ENCODE measurements at places on chromosomes 13 and 19. TPM values are rescaled to one million over a fixed set of nuclear protein-coding genes. Genes with fewer than 3 reads are reported as not detected.

The SPRYD7 gene
- 16.7 TPM for total RNA-seq

The FLT1 gene
- 0.93 TPM for total RNA-seq

DNA sequence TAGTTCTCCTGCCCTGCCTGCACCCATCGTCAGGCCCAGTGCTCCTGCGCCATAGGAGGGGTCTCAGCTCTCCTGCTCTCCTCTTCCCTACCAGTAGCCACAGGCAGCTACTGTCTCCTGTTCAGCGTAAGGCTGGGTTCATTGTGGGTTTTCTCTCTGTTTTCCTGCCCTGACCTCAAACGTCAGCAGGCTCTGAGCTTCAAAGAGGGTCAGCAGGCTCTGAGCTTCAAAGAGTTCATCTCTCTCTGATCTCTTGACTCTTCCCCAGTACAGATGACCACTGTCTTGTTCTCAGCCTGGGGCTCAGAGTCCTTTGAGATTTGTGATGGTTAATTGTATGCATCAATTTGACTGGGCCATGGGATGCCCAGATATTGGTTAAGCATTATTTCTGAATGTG is 4.6 kb upstream of the CPB2 start:
- H3K36me3 ChIP-seq: no peaks in the 10 kb centered on the region
- no peak for DNase-seq
- H3K4me3 ChIP-seq: no peak overlapping the region
- H3K27ac ChIP-seq: no peak overlapping the region
- peaks cover 8% of the 10 kb centered on the region for H3K4me1 ChIP-seq

DNA sequence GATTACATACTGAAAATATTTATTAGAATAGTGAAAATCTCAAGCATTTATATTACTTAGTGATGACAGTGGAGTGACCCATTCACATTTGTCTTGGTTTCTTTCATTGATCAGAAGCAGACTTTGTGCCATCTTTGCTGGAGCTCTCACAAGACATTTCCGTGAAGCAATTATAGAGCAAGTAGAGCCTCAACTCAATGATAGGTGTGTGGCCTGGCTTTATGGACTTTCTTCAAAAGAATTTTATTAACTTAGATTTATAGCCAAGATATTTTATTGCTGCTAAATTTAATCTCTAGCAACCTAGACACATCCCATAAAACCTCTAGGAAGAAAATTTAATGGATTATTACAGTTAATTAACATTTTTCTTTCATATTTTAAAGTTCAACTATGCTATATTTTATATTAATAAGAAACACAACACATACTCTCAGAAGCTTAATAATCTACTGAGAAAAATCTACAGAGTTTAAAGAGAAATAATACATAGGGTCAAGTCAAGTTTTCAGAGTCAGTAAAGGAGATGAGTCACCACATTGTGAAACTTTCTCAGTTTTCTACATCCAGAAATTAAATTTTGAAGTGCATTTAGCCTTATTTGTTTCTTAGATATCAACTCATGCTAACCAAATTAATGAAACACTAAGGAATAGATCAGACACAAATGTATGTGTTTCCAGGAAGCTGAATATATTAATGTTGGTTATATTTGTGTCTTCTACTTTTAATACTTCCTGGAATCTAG is 160.5 kb downstream of the LACC1 start:
- DNase-seq: no peak
- no peaks in the 10 kb centered on the region for H3K27me3 ChIP-seq
- H3K27ac ChIP-seq: no peak overlapping the region
- H3K4me3 ChIP-seq: no peak overlapping the region
- no peaks in the 10 kb centered on the region for H3K36me3 ChIP-seq

All from Caco-2 (cell line).